Myocyte (in vitro differentiated cells): ENCODE measurements at places on chromosomes 1 and 21. TPM values are rescaled to one million over a fixed set of nuclear protein-coding genes. Genes with fewer than 3 reads are reported as not detected.

- DNase-seq, result peak; percentile 30
Measured at GRCh38 chr1:8941906-8942305, 3.8 kb upstream of the CA6 start.

DNA sequence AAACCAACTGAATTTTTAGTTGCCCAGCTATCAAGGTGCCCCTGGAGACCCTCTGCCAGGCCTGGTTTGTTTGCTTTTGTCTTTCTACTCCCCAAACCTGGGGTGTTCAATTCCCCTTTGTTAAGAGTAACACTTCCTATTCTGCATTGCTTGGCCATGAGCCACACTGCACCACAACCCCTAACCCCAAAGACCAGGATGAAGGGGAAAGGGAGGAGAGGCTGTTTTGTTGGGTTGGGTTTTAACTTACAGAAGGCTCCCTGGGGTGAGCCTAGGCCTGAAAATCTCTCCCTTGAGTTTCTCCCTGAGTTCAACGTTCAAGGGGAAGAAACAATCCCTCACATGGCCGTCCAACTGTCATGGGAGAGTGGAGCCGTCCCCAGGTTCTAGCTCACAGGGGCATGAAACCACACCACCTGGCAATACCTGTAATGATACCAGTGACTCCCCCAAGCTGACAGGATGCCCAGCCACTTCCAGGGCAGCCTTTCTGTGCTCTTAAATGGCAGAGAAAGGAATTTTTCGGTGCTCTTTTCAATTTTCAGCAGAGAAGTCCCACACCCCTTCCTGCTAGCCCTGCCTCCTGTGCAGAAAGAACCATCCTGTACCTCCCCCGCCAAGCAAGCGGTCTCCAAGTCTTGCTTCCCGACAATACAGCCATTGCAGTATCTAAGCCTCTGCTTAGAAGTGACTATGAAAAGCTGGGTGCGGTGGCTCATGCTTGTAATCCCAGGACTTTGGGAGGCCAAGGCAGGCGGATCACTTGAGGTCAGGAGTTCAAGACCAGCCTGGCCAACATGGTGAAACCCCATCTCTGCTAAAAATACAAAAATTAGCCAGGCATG lies 14.9 kb downstream of the SLC45A3 start:
- DNase-seq, result no peak

- DNase-seq, result no peak
Measured at GRCh38 chr1:174134003-174134659, 25.2 kb upstream of the RABGAP1L start.

DNA sequence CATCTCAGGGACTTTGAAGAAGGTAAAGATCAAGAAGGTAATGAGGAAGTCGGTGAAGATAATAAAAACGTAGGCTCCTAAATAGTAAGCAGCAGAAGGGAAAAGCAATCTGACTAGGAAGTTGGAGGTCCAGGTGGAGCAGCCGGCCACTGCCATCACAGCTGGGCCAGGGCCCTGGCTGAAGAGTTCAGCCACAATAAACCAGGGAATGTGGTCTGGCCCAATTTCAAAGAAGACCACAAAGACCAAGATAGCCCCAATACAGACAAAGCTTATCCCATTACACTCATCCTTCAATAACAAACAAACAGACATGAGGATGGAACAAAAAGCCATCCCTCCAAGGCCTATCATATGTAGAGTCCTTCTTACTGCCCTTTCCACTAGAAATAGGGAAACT lies 18.4 kb upstream of the JAK1 start:
- DNase-seq, result peak; percentile 85

GRCh38 chr21:15826147-15826780 lies 96.5 kb downstream of the USP25 start:
- DNase-seq, result peak; percentile 41

- no peak for DNase-seq
Measured at GRCh38 chr1:111253876-111254275, 26.4 kb downstream of the CHI3L2 start.

DNA sequence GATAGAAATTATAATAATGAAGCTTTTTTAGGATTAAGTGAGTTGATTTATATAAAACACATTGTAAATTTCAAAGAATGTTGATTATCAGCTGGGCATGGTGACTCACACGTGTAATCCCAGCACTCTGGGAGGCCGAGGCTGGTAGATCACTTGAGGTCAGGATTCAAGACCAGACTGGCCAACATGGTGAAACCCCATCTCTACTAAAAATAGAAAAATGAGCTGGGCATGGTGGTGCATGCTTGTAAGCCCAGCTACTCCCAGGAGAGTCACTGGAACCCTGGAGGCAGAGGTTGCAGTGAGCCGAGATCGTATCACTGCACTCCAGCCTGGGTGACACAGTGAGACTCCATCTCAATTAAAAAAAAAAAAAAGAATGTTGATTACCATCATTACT lies 18.4 kb downstream of the ADAMTS1 start:
- peak; percentile 79 for DNase-seq

- DNase-seq, result peak; percentile 36
Measured at GRCh38 chr1:178564086-178564782, 51.3 kb downstream of the TEX35 start.

GRCh38 chr1:237235091-237235490 lies 193.1 kb downstream of the RYR2 start:
- no peak for DNase-seq

DNA sequence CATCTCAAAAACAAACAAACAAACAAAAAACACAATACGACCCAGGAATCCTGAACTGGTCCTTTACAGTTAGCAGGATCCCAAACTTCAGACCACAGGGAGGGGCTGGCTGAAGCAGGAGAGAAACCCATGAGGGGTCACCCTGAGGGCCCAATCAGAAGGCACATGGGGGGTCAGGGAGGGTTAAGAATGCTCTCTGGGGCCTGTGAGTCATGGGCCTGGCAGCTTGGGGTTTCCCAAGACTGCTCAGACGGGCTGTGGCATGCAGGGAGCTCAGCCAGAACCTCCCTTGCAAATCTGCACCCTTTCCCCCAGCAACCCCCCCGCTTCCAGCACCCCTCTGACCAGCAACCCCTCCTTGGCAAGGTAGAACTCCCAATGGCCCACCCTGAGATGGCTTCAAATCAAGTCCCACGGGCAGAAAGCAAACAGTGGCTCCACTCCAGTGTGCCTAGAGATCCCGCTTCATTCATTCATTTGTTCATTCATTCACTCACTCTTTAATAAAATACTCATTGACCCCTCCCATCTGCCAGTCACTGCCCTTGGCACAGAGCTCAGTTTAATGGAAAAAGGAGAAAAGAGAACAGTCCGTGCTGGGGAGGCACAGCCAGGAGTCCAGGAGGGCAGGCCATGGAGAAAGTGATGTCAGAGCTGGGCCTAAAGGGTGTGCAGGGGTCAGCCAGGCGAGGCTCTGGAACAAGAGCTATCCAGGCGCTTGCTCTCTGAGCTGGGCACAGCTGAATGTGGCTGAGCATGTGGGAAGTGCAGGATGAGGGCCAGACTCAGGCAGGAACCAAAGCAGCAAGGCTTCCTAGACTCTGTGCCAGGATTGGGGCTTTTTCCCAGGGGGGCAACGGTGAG lies 8.2 kb downstream of the UQCRHL start:
- peak; percentile 98 for DNase-seq

DNA sequence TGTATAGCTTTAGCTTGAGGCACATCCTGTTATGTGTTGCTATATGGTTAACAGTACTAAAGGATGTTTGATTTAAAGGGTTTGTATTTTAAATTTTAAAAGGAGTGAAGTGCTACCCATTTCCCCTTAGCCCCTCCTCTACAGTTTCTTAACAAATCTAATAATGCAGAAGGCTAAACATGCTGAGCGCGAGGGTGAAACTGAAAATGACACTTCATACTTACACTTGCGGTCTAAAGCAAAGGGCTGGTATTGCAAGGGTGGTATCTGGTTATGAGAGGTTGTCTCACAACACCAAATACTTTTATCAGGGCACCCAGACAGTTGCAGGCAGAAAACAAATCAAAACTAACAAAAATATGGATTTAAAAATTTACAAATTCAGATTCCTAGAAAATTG lies 172.3 kb downstream of the SIPA1L2 start:
- DNase-seq, result no peak

DNA sequence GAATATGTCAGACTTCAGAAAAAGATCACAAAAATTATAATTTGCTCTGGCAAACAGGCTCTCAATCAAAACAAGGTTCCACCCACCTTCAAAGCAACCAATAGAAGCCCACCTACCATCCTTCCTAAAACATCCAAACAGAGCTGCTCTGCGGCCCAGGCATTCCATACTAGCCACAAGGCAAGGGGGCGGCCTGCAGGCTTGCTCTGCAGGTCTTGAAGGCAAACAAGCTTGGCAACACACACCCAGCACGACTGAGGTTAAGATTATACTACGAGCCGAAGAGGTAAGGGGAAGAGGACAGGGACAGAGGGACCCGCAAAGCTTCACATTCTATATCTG lies 207.3 kb downstream of the SLC45A1 start:
- peak; percentile 69 for DNase-seq

- no peak for DNase-seq
Measured at GRCh38 chr1:56063461-56063860, 515.9 kb downstream of the PLPP3 start.

- peak; percentile 81 for DNase-seq
Measured at GRCh38 chr1:28526886-28527285, 21.0 kb downstream of the RCC1 start.

- DNase-seq, result no peak
Measured at GRCh38 chr1:39065542-39065941, 39.4 kb downstream of the NDUFS5 start.

- DNase-seq, result peak; percentile 10
Measured at GRCh38 chr1:222557148-222557547, 9.2 kb upstream of the HHIPL2 start.

- no peak for DNase-seq
Measured at GRCh38 chr1:197339106-197340060, 71.3 kb downstream of the CRB1 start.

DNA sequence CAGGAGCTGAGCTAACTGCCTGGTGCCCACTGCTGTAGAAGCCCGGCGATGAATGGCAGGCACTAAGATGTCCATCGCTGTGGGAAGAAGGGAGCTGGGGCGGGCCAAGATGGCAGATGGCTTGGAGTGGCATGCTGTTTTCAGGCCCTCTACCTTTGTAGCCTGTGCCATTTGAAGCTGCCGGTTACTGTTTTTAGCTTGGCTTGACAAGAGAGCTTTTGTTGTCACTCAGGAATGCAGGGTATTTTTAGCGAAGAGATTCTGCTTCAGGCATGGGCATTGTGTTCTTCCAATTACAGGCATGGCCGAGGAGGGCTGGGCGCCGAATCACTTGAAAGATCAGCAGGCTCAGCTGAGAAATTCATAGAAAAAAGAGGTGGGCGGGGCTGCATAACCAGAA lies 348.7 kb downstream of the RPS6KC1 start:
- peak; percentile 84 for DNase-seq

DNA sequence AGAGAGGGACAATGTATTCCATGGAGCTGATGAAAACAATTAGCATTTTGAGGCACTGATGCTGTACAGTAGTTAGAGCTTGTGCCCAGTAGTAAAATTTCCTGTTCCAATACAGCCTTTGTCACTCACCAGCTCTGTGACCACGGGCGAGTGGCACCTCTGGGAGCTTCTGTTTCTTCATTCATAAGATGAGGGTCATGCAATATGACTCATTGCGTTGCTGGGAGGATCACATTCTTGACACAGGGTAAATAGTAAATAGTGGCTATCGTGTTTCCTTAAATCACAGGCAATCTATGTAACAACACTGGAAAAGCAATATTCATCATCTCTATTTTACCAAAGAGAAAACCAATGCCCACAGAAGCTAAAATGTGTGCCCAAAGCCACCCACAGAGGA lies 4.5 kb upstream of the LRRC52 start:
- DNase-seq, result peak; percentile 67

DNA sequence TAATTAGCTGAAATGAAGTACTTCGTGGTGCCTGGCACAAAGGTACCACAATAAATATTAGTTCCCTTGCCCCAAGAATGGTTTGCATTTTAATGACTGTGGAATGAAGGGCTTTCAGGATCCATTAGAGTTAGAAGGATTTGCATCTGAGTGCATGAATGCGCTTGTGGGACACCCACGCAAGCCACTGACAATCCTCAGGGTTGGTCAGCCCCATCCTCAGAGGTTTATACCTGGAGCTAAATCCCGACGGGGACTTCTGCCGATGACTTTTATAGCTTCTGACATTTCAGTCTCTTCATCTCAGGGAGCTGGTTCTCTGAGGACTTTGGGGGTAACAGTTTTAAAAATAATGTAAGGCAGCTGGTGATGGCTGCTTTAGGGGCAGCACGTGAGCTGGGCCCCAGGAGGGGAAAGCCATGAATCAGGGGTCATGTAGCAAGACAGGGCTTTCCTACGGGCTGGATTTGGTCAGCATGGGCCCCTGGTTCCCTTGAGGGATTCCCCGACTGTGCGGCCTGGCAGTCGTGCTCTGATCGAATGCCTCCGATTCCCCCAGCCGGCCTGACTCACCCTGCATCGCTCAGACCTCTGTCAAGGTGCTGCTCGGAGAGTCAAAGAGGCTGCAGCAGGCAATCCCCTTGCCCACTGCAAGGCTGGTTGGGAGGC lies 20.8 kb upstream of the IL10 start:
- DNase-seq, result no peak

DNA sequence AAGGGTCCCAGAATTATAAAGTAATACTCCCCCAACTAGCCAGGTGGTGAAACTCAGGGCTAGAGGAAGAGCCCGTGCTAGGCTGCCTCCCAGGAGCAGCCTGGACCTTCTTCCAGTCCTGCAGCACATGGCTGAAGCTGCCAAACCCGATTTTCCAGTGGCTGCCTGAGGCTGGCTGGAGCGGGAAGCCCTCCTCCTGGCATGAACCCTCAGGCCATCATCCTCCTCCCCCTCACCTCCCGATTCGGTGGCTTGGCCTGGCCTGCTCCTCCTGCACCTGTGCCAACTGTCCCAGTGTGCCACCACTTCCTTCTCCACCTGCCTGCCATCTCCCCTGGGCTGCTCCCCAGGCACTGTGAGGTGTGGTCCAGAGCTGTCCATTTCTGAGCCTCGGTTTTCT lies 3.0 kb upstream of the TSPAN1 start:
- no peak for DNase-seq

DNA sequence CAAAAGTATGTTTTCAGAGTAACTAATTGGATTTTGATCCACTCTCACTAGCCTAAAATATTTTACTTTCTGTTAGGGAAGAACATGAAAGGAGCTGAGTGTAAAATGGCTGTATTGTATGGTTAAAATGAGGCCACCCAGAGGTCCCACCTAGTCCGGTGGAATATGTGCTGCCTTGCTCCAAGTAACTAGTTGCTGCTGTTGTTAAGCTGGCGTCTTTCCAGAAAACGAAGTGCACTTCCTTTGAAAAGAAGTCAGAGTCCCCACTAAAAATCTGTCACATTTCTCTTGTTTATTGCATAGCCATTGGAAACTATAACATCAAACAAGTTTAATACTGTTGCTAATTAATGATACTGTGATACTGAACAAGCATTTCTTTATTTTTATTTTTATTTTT lies 3.2 kb downstream of the SLC25A33 start:
- DNase-seq, result peak; percentile 9

Gene KCNJ9
- not detected in 2 replicates for total RNA-seq

Gene UQCRHL
- total RNA-seq, result 1.5 and 1.6 TPM in 2 replicates

Gene S100A14
- not detected in 2 replicates for total RNA-seq

Gene KRTAP10-9
- total RNA-seq, result not detected in 2 replicates

Gene DIO1
- total RNA-seq, result not detected in 2 replicates

Gene ZNF326
- 4.3 and 7.2 TPM in 2 replicates for total RNA-seq

Gene LIN9
- 2.1 and 4.4 TPM in 2 replicates for total RNA-seq

Gene OR2L3
- not detected in 2 replicates for total RNA-seq

Gene PFKFB2
- 5.7 and 6.0 TPM in 2 replicates for total RNA-seq

Gene PADI2
- total RNA-seq, result 352 and 536 TPM in 2 replicates
